IMR-90 (cell line): ENCODE measurements at places on chromosomes 11 and 22. TPM values are rescaled to one million over a fixed set of nuclear protein-coding genes. Genes with fewer than 3 reads are reported as not detected.

DNA sequence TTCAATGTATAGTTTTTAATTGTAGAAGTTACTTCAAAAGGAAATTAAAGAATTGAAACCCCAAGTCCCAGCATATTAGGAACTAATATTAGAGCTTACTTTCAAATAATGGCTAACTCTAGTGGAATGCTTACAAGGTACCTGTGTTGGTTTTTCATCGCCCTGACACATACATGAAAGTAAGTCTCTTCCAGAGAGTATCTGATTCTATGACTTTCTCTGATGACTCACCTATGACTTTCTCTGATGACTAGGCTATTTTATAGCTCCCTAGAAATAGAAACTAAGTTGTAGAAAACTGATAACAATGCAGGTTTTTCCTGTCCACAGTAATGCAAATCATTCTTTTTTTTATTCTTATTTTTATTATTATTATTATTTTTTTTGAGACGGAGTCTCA lies 33.6 kb upstream of the MMP7 start:
- peak; percentile 88 for DNase-seq

DNA sequence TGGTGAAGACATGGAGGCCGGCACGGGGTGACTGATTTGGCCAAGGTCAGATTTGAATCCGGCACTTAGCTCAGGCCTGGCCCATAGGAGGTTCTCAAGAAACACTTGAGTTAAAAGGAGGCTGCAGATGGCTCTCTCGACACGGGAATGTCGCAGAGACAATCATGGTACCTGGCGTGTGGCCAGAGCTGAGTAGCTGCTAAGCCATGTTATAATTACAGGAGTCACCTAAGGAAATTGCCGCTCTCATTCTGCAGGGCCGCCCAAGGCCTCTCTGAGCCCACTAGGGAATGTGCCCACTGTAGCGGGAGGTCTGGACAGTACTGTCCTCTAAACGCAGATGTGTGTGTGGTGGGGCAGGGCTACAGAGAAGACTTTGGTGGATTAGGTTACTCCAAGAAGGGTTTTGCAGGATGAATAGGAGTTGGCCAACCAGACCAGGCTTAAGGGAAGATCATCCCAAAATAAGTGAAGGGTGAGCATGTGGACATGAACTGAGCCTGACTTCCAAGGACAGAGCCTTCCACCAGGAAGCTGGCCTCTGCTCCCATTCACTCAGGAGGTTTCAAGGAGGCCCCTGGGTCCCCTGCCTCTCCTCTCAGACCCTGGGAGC lies 19.3 kb upstream of the PRR5 start:
- DNase-seq: no peak

DNA sequence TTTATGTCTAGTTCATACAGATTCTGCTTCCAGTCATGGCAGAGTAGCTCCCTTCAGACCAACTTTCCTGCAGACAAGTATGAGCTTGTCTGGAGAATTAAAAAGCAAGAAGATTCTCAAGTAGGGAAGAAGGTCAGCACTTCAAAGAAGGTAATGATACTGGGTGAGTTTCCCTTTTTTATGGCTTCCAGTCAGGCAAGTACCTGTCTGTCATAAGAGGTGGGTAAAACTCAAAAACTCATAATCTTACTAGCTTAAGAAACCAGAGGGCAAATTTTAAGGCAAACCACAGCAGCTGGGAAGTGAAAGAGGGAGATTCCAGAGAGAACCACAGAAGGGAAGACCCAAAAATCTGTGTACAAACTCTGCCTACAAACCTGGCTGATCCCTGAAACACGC lies 54.2 kb downstream of the DENND5A start:
- peak; percentile 48 for DNase-seq

DNA sequence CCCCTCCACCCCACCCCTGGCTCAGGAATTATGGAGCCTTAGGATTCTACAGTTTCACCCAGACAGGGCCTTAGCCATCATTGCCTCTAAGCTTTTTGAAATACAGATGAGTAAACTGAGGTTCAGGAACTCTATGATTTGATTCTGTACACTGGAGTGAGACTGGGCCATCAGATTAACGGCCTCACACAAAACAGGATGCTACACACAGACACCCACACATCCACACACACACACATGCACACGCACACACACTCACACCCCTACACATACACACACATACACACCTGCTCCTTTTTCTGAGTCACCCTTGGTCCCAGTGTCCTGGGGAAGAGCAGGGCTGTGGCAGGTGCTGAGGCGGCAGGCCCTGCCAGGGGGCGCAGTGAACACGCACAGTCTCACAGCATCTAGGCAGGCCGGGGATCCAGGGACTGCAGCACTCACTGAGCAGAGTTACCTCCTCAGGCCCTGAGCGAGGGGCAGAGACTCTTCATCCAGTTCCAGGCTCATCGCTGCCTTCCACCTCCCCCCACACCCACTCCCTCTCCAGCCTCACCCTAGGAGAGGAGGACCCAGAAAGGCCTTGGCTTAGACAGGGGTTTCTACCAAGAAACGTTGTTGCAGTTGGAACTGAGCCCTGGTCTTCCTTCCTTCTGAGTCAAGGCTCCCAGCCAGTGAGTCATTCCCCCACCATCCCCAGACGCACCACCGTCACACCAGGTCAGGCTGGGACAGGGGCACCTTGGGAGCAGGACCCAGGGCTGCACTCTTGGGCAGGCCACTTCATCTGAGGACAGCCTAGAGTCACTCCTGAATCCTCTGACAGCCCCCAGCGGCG lies 89.8 kb upstream of the PARVA start:
- peak; percentile 99 for DNase-seq

GRCh38 chr11:22792497-22792896 lies 37.1 kb downstream of the SVIP start:
- peak; percentile 86 for DNase-seq

Gene CERK
- 38.7 and 44.4 TPM in 2 replicates for total RNA-seq
